ENCODE measurements at places on chromosomes 5 and 9.

GRCh38 chr5:132439521-132440089 lies 51.0 kb downstream of the IRF1 start:
- no peak for DNase-seq

GRCh38 chr9:134489621-134490408 lies 151.8 kb upstream of the COL5A1 start:
- no peak for DNase-seq

DNA sequence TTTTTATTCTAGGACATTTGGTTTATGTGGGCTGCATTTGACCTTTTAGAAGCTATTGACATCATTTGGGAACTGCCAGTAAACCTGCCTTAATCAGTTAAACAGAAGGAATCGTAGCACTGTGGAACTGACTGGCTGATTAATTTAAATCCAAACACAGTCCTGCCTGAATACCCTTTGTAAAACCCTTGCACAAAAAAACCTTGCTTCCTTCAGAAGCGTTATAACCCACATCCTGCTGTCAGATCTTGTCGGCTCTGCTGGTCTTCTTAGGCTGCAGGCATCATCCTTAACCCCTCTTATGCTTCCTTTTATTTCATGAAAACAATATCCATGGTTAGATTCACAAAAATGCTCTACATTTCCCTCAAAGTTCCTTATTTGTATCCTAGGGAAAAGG lies 46.3 kb downstream of the PAM start:
- no peak for DNase-seq

- no peak for DNase-seq
Measured at GRCh38 chr5:148574167-148574566, 80.2 kb downstream of the HTR4 start.

GRCh38 chr5:2829239-2829638 lies 77.8 kb upstream of the IRX2 start:
- DNase-seq, result no peak

DNA sequence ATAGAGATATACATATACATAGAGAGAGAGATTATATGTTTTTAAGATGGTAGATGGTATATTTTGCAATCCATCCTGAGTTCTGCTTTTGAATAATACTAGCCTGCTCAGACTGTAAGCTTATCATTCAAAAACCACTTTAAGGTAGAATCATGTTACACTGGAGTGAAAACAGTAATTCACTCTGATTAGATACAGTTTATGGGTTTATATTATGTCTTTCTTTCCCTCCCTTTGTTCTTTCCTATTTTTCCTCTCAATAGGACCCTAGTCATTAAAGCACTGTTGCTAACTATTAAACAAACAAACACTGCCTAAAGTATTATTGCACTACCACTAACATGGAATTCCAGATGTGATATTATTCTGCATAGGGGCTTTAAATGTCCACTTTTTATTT lies 202.0 kb downstream of the ADAMTSL1 start:
- DNase-seq, result no peak

DNA sequence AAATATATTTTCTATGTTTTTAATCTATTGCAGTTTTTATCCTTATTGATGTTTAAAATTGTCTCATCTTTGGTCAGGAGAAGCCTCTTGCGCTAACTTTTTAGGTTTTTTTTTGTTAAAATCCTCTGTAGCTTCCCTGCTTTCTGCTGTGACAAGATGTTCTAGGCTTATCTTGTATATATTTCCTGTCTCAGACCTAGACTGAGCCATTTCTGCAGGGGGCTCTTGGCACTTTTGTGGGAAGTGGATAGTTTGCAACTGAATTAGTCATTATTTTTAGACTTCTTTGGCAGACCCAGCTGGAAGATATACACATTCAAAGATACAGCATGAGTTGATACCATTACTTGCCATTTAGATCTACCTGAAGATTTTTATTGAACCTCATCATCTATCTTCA lies 28.8 kb downstream of the TCERG1 start:
- DNase-seq, result no peak

DNA sequence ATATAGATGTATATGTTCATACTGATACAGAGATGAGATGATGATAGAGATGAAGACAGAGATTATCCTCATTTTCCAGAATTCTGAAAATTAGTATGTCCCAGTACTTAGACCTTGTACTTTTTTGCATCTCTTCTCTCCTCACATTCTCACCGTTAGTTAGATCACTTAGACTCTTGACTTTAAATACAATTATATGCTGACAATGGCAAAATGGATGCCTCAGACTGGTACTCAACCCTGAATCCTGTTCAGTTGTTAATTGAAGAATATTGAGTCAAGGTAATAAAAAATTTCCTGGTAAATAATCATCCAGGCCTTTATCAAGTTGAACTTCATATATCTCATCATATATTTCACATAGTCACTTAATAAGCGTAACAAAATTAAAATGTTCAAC lies 505.4 kb downstream of the EFNA5 start:
- DNase-seq, result no peak

- DNase-seq, result no peak
Measured at GRCh38 chr5:14531668-14532067, 49.9 kb upstream of the OTULINL start.

DNA sequence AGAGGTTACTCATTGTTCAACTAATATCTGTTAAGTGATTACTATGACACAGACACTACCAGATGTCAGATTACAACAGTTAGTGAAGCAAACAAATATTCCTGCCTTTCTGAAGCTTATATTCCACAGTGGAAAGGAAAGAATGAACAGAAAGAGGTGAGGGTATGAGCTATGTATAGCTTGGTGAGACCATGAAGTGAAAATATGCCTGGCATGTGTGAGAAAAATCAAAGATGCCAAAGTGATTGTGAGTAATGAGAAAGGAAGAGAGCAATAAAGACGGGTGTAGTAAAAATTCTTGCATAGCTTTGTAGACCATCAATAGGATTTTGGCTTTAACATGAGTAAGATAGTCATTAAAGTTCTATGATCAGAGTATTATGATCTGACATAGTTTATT lies 734.5 kb upstream of the NUDT12 start:
- no peak for DNase-seq

GRCh38 chr5:177071666-177072385 lies 14.9 kb upstream of the FGFR4 start:
- peak; percentile 76 for DNase-seq

DNA sequence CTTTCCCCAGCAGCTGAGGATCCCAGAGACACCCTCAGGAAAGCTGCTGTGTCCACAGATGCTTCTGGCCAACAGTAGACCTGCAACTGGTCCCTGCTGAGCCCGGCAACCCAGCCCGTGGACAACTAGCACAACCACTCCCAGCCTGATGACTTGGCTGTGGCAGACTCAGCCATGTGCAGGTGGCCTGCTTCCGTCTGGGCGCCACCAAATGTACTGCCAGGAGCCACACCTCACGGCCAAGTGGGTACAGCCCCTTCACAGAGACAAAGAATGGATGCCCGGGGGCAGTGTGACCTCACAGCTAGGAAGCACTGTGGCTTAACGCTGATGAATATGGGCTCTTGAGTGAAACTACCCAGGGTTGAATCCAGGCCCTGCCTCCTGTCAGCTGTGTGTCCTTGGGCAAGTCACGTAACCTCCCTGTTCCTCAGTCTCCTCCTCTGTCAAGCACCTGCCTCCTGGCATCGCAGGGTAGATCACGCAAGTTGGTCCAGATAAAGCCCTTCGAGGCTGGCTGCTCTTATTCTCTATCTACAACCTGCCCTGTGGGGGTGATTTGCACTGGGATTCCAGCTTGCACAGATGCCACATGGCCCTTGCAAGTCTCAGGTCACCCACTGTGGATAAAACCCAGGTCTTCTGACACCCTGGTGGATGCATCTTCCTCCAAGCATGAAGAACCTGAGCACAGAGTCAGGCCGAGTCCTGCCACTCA lies 225.0 kb downstream of the PBX3 start:
- DNase-seq, result no peak

DNA sequence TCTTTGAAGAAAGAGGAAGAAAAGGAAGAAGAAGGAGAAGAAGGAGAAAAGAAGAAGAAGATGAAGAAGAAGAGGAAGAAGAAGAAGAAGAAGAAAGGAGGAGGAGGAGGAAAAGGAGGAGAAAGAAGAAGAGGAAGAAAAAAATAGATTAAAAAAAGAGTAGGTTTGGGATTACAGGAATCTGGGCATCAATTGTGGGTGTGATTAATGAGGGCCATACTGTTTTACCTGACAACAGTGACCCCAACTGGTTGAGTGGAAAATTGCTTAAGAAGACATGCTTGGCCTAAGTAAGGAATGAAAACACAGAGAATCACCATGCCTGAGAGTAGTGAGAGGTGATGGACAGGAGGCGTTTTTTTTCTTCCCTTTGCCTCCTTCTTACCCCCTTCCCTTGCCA lies 114.6 kb downstream of the FAM170A start:
- peak; percentile 11 for DNase-seq

DNA sequence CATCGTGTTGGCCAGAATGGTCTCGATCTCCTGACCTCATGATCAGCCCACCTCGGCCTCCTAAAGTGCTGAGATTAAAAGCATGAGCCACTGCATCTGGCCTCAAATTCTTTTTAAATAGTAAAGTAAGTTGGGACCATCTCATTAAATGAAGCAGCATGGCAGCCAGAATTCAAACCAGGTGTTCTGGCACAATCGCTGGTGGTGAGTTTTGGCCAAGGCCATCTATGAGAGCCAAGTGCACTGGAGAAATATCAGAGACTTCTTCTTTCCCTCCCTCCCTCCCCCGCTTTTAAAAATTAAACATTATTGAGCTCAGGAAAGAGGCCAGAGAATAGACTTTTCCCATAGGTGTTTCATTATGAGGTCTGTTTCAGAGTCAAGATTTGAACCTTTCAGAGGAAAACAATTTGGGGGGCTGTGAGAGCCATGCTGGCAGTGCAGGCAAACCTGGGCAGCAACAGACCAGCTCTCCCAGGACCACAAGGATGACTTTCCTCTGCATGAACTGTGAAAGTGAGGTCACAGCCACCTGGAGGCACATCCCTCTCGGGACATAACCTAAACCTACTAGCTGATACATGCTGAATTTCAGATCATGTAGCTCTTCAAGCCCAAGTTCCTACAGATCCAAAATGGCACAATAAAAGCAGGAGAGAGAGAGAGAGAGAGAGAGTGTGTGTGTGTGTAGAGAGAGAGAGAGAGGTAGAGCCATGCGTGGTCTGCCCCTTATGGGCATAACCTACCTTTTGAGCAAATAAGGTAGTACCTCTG lies 94.6 kb upstream of the DMRT1 start:
- no peak for DNase-seq

- no peak for DNase-seq
Measured at GRCh38 chr5:181051841-181052671, 12.0 kb downstream of the BTNL9 start.

GRCh38 chr9:99011161-99011709 lies 67.5 kb downstream of the COL15A1 start:
- peak; percentile 38 for DNase-seq

DNA sequence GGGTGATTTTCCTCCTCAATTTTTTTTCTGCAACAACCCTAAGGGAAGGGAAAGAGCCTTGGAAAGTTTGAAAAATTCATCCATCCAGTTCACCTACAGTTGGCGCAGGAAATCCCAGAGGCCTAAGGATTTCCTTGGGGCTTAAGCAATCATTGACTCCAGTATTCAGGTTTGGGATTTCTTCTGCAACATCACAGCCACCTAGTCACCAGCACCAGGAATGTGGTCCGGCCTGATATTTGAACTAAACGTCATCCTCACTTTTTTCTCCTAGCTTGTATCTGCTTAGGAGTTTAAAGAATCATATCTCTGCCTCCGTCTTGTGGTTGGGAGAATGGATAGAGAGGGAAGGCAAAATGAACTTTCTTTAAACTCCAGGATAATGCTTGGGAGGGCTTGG lies 20.2 kb upstream of the TLE4 start:
- DNase-seq, result no peak

- peak; percentile 26 for DNase-seq
Measured at GRCh38 chr5:44663991-44664710, 144.6 kb upstream of the MRPS30 start.

DNA sequence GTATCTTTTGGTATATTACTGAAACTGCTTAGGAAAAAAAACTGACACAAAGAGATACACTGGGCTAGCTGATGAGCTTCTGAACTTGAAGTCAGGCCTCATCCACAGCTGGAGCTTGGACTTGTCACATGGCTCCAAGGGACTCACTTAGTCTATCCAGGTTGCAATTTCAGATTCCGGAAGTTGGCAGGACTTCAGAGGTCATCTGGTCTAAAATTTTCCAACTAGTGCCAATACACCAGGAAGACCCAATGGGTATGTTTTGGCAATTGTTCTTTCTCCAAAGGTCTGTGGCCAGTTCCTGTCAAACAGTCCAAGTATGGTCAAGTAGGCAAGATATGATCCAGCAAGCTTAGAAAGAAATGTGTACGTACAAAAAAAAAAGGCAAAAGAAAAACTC lies 36.7 kb downstream of the MRPS27 start:
- DNase-seq, result no peak

- DNase-seq, result peak; percentile 43
Measured at GRCh38 chr5:179387151-179388110, 42.2 kb upstream of the ADAMTS2 start.

DNA sequence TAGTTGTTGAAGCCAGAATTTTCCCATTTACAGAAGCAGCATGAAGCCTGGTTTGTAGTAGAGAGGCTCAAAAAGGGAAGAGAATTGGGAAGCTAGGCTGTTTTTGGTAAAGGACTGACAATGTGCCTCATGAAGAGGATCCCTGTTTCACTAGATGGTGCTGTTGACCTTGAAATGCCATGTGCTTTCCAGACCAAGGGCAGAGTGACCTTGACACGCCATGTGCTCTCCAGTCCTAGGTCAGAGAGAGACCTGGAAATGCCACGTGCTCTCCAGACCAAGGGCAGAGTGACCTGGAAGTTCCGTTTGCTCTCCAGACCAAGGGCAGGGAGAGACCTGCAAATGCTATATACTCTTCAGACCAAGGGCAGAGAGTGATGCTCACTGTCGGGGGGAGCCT lies 32.0 kb downstream of the UNC13B start:
- no peak for DNase-seq

- DNase-seq, result no peak
Measured at GRCh38 chr9:74644023-74644422, 146.9 kb downstream of the RORB start.

DNA sequence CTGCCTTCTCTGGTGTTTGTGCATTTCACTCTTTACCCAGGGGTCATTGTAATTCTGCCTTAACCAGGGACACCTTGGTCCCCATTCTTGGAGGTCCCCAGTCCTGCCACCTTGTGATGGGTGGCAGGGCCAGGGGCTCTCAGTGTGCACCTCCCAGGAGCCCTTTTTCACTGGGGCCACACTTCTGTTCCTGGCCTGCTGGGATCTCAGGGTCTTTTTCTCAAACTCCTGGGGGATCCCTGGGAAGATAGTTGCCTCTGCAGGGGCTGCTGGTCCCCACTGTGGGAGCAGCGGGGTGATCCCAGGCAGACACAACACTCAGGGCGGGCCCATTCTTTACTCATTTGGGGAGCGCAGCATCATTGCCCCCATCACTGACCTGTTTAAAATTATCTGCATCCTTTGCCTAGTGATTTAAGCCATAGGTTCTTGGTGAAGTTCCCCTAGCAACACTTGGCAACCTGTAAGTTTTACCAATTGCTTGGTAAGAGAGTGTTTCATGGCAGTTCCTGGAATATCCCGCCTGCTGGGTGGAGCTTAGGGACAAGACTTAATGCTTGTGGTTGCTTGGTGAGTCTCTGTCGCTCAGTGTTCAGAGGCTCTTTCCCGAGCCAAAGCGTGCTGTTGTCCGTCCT lies 15.7 kb downstream of the PHF2 start:
- DNase-seq, result no peak

- no peak for DNase-seq
Measured at GRCh38 chr9:108270051-108270450, 585.7 kb downstream of the ACTL7B start.

GRCh38 chr9:134894136-134894860 lies 13.7 kb downstream of the FCN2 start:
- no peak for DNase-seq

All from NCI-H2171 treated with DMSO at 0.1 percent for 48 hours (cell line).